ENCODE measurements at places on chromosomes 5 and 9.

DNA sequence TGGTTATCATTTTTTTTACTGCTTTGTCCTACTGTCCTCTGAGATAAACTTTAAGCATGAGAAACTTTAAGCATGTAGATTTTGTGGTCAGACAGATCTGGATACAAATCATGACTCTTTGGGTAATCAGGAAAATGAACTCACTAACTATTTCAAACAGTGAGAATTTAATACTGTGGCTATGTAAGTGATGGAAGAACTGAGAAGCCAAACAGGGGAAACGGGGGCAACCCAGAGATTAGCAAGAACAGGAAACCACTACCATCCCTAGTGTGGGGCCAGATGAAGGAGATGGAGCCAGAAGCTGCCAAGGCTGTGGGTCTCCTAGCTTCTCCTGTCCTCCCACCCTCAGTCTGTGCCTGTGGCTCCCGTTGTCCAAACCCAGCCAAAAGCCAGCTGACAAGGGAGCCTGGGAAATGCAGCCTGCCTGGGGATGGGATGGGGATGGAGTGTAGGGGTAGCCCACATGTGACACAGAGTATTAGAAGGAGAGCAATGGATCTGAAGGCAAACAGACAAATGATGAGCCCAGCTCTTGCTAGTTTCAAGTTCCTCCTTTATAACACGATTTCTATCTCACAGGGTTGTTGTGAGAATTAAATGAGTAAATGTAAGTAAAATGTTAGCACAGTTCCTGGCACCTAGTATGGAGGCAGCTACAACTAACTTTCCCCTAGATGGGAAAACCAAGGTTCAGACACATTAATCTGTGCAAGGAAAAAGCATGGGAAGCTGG lies 27.7 kb upstream of the CDC23 start:
- DNase-seq = no peak

DNA sequence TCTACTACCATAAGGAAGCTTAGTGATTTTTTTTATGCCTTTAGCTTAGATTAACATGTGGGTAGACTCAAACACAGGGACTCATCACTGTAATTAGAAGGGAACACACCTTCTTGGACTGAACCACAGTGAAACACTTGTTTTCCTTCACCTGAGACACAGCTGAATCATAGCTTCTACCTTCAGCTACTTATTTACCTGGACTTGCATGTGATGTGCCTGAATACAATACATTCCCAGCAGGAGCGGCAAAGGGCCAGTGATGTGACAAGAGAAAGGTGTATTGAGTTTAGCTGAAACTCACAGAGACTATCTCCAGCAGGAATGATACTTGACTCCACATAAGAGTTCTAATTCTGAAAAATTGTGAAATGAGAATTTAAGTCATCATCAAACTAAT lies 37.8 kb downstream of the GRAMD2B start:
- no peak for DNase-seq

GRCh38 chr5:37945446-37945845 lies 105.6 kb upstream of the GDNF start:
- no peak for DNase-seq

DNA sequence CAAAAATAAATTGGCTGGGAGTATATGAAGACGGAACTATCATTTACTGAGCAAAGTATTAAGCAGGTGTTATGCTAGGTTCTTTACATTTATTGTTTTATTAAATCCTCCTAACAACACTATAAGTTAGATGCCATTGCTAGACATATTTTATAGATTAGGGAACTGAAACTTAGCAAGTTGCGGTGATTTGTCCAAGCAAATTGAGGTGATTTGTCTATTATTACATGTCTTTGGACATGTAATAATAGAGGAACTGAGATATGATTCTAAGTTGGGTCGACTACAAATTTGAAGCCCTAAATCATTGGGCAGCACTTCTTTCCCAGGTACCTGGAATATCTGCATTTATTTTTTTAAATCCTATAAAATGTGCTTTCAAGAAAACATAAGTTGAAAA lies 429.9 kb downstream of the GABRG2 start:
- DNase-seq = no peak

- no peak for DNase-seq
Observed at GRCh38 chr9:89956331-89956730, 351.5 kb downstream of the GADD45G start.

GRCh38 chr5:87411973-87412629 lies 629 bp downstream of the CCNH start:
- peak; percentile 35 for DNase-seq

DNA sequence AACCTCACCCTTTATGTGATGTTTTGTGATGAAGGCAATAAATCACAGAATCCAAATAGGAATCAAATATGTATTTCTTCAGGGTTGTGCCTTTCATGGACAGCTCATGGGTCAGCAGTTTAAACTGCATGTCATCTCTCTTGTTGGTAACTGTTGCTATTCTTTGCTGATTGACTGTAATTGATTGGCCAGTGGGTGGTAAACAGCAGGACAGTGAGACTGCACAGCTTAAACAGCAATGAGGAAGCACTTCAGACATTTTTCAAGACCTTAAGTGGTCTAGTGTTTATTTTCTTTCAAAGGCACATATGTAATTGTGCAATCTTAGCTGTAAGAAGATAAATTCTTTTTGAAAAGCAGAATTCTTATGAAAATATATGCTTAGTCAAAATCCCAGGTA lies 260.5 kb downstream of the COX7C start:
- DNase-seq = no peak

- no peak for DNase-seq
Observed at GRCh38 chr5:88666761-88667495, 216.1 kb downstream of the MEF2C start.

- no peak for DNase-seq
Observed at GRCh38 chr5:39238366-39239105, 19.2 kb upstream of the FYB1 start.

GRCh38 chr9:114805670-114806525 lies at the start of gene TNFSF15:
Gene TNFSF15 (minus strand): TSS chr9:114806039. CDS start chr9:114806012, 27 bp downstream.
- no peak for DNase-seq

GRCh38 chr9:22718653-22719052 lies 272.0 kb downstream of the DMRTA1 start:
- no peak for DNase-seq

- DNase-seq = no peak
Observed at GRCh38 chr9:71223953-71224538, 102.6 kb upstream of the TRPM3 start.

- DNase-seq = no peak
Observed at GRCh38 chr5:53569453-53569852, 9.0 kb downstream of the NDUFS4 start.

DNA sequence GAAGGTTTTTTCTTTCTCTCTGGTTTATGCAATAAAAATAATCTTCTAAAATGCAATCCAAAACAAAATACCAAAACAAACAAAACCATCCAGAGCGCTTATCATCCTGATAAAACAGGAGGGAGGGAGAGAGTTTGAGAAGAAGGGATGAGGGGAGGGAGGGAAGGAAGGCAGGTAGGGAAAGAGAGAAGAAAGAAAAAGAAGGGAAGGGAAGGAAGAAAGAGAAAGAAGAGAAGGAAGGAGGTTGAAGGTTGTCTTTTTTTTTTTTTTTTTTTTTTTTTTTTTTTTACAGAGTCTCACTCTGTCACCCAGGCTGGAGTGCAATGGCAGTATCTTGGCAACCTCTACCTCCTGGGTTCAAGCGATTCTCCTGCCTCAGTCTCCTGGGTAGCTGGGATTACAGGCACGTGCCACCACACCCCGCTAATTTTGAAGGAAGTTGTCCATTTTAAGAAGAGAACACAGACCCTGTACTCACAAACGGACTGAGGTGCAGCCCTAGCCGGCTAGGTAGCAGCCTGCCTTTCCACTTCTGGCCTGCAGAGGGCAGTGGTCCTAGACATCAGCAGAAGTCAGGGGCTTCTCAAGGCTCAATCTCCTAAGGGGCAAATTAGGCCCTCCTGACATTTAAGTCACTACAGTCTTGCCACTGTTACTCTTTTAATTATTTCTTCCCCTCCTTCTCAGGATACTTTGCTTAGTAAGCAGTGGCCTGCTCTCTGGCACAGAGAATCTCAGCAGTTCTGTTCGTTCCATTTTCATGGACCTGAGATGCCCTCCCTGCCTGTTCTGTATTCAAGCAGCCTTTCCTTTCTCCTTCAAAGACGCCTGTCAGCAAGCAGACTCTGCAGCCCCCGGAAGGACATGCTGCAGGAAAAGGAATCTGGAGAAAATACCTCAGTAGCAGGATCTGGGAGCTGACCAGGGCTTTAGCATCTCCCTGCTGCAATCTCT lies 76.4 kb downstream of the EPB41L4B start:
- peak; percentile 34 for DNase-seq

DNA sequence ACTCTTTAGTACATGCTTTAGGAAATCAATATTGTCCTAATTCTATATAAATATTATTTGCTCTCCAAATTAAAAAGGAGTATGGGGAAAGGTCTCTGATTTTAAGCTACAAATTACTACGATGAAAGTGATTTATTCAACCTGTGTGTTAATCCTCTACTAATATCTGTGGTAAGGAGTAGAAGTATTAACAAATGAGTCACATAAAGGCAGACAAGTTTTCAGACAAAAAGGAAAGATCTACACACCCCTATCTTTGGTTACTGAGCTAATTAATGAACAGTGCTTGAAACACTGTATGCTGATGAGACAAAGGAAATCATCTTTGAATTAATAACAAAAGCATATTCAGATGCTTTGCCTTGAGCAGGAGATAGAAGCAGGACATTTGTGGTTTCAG lies 15.9 kb downstream of the LOX start:
- DNase-seq = no peak

- DNase-seq = peak; percentile 59
Observed at GRCh38 chr5:96614110-96614691, 48.0 kb upstream of the CAST start.

DNA sequence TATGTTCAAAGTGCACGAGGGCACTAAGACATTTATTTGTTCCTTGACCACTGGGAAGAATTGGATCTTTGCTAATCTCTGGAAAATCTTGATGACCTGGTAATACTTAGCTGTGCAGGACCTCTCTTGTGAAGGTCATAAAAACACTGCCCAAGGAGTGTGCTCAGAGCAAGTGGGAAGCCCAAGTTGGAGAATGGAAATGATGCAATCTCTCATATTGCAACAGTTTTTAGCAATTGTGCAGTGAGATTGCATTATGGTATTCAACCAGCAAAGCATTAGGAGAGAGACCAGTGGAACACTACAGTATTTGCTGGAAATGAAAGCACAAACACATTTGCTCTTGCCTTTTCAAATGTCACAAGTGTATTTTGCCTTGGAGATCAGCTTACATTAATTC lies 34.5 kb downstream of the TXNDC8 start:
- no peak for DNase-seq

DNA sequence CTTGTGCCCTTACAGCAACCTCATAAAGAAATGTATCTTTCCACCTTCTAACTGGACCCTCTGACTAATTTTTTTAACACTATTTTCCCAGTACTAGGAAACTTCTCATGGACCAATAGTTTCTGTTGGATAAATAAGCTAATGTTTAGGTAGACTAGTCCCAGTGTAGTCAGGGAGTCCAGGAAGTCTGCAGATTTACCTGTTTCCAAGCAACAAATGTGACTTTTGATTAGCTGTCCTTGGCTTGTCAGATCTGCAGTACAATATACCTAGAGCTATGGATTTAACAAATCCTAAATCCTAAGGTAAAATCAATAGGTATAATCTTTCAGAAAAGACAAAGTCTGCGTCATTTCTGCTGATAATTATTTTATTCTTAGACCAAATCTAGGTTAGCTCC lies 55.7 kb downstream of the FAM174A start:
- DNase-seq = no peak

Data from effector memory CD8-positive, alpha-beta T cell (primary cell).